ENCODE measurements at places on chromosomes 13 and 19. TPM values are rescaled to one million over a fixed set of nuclear protein-coding genes. Genes with fewer than 3 reads are reported as not detected.

Gene RAB20
- 20.5 TPM for polyA plus RNA-seq

Gene ZNF772
- 1.4 TPM for polyA plus RNA-seq

Gene POMP
- 129 TPM for polyA plus RNA-seq

Gene ZNF383
- 5.6 TPM for polyA plus RNA-seq

Gene ZNF677
- polyA plus RNA-seq: 6.9 TPM

Data from adrenal gland (tissue), 19 donors.